ENCODE measurements at places on chromosomes 2 and 18. TPM values are rescaled to one million over a fixed set of nuclear protein-coding genes. Genes with fewer than 3 reads are reported as not detected.

The MBP gene
- 19.0 TPM for total RNA-seq

The SCN7A gene
- not detected for total RNA-seq

The XIRP2 gene
- not detected for total RNA-seq

The CYS1 gene
- total RNA-seq: 2.1 TPM

The WDR12 gene
- total RNA-seq: 17.5 TPM

The ERBB4 gene
- not detected for total RNA-seq

The MAPRE2 gene
- 18.3 TPM for total RNA-seq

The HOXD4 gene
- total RNA-seq: 0.87 TPM

The SLC9A2 gene
- total RNA-seq: not detected

The ZNF385B gene
- total RNA-seq: 0.49 TPM

The NOL4 gene
- total RNA-seq: not detected

The OSBPL6 gene
- 4.1 TPM for total RNA-seq

The MGAT4A gene
- total RNA-seq: 4.3 TPM

The FOXI3 gene
- total RNA-seq: not detected

The ADGRF3 gene
- total RNA-seq: not detected

The ZBTB7C gene
- 0.29 TPM for total RNA-seq

The WDR75 gene
- 34.7 TPM for total RNA-seq

The MFF gene
- total RNA-seq: 157 TPM

The CAPN14 gene
- total RNA-seq: not detected

The HOXD8 gene
- total RNA-seq: 0.62 TPM

Measured in cardiac ventricle fibroblast (primary cell).